ENCODE measurements at places on chromosomes 12 and 14. TPM values are rescaled to one million over a fixed set of nuclear protein-coding genes. Genes with fewer than 3 reads are reported as not detected.

Gene NOP9
- polyA plus RNA-seq = 29.0 TPM

Gene PROX2
- polyA plus RNA-seq = 4.3 TPM

Gene PKP2
- 25.4 TPM for polyA plus RNA-seq

Gene TC2N
- 10.0 TPM for polyA plus RNA-seq

Gene CPNE8
- polyA plus RNA-seq = 15.0 TPM

Gene KRT79
- polyA plus RNA-seq = not detected

- no peak for DNase-seq
Measured at GRCh38 chr12:113366827-113367226, 8.4 kb downstream of the PLBD2 start.

DNA sequence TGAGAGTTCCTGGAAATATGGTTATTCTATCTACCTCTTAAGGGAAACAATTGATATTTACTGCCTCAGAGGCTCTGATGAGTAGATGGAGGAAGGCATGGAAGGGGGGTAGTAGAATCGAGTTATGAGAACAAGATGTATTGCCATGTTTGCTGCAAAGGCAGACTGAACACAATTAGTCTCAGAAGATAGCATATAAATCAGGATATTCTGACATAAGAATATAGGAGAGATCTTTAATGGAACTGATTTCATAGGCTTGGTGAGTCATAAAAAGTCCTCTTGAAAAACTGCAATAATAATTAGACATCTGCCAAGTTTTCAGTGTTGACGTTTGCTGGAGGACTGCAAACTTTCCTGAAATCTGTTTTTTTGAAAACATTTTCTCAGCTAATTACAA, 636.1 kb downstream of the TMTC2 start:
- DNase-seq = no peak

GRCh38 chr14:98758440-98758839, 513.6 kb downstream of the BCL11B start:
- no peak for DNase-seq

GRCh38 chr12:76883151-76883550, 4.3 kb upstream of the CSRP2 start:
- no peak for DNase-seq

DNA sequence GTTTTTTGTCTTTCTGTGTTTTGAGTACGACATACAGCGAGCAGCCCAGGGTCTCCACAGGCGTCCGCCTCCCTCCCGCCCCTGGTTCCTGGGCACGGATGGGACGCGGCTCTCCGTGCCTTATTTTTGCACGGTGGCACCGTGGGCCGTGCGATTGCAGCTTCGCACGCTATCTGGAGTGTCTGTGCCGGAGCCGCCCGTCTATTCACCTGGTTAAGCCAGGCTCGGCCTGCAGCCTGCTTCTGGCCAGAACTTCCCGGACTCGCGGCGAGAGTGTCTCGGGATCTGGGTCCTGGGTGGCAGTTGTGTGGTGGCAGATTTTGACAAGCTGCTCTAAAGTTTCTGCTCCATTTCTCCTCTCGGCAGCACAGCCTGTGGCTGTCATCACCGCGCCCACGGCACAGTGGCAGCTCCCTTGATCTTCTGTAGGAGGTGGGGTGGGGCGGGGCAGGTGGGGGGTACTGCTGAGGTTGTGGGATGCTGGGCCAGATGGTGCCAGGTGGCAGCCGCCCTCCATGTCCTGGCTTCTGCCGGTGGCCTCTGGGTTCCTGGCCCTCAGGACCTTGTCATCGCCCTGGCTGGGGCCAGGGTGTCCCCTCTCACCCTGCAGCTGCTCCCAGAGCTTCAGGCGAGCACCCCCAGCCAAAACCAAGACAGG, 2.9 kb downstream of the MMP17 start:
- DNase-seq = no peak

- DNase-seq = no peak
Measured at GRCh38 chr12:31019976-31020375, 53.7 kb upstream of the DDX11 start.

Measured in left kidney (tissue), 8 donors.